RPMI7951 (cell line): ENCODE measurements at places on chromosomes 1 and 21.

DNA sequence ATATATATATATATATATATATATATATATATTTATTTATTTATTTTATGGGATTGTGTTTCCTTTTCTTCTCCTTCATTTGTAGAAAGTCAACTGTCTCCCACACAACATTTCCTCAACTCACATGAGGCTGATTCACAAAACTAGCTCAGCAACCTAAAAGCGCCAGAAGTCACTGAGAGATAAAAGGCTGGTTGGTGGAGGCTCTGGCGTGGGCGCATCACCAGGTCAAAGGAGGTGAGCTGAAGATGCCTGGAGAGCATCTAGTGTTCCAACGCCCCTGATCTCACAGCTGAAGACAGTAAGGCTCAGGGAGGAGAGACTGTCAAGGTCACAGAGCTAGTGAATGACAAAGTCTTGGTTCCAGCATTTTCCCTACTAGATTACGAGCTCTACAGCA lies 78.0 kb downstream of the HLCS start:
- no peak for DNase-seq

- no peak for DNase-seq
These were observed 55.5 kb upstream of the GALNT2 start for GRCh38 chr1:230011333-230012092.

DNA sequence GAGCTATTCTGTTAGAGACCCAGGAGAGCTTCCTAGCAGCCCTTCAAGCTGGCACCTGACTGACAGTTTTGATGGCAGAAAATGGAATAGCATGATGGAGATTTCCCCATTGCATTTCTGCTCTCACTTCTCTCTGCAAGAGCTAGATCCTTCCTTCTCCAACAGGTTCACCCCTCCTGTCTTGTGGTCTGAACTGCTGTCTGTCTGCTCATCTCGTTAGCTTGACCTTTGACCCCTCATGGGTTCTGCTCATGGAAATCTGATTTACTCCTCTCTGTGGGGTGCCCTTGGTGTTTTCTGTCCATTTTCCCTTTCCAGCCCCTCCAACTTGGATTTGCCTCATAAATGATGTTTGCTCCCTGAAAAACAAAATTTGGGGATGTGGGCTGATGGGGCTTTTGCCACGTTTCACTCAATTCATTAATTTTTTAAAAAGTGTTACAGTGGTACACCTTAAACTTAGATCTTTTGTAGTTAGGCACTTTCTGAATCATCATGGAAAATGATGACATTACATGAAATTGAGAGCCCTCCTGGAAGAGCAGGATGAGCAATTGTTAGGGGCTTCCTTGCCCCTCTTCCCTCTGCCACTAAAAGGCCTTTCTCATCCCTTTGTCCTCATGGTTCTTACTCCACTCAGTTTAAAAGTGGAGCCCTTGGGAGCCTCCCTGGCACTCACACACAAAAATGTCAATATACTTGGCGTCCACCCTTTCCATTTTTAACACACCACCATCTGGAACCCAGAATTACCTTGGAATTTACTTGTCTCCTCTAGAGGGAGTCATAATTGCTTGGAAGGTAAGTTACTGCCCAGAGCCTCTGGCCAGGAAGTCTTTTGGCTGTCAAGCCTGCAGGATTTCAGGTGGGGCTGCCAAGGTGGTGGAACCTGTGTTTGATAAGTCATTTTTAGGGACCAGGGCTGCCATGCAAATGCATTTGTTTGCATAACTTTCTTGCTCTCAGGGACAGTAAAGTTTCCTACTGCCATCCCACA lies 31.9 kb upstream of the IL19 start:
- DNase-seq: peak; percentile 33

DNA sequence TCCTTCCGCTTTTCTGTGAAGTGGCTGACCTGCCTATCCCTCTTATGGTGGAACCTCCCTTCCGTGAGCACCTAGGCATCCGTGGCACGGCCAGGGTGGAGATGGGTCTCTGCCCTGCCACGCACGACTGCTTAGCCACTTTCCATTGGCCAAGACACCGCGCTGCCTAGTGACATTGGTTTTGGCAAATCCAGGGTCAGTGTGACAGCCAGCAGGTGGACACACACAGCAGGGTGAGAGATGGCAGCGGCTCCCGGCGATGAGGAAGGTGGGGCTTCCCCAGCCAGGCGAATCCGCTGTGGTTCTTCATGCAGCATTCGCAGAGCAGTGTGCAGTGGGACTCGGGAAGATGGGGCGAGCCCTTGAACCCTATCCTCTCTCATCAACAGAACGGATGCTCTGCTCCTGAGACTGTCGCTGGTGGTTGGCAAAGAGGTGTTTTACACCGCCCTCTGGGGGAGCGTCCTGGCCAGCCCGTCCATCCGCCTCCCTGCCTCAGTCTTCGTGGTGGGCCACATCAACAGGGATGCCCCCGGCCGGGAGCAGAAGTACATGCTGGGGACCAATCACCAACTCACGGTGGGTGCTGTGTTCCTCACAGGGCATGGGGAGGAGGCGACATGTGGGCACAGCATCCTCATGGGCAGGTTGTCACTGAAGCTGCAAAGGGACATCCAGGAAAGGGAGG lies 51.8 kb downstream of the DOP1B start:
- no peak for DNase-seq

DNA sequence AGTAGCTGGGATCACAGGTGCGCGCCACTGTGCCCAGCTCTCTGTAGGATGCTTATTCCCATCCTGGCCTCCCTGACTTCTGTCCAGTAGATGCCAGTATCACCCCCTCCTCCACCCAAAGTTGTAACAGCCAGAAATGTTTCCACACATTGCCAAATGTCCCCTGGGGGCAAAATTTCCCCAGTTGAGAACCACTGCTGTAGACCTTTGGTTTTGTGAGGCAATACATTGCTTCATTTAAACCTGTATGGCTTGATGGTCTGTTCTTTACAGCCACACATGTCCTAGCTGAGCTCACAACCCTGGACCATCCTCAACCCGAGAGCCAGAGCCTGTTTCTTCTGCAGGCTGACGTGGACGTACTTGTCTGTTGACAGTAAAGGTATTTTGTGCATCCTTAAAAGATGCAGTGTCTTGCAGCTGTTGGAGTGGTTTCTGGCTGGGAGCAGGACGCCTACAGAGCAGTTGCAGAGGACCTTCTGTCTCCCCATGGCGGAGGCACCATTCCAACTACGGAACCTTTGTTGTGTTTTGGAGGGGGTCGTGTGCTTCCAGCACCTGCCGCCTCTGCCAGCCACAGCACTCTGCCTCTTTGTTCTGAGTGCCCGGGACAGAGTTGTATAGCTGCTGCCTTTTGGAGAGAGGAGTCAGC lies 26.6 kb downstream of the DOP1B start:
- peak; percentile 51 for DNase-seq

GRCh38 chr1:3369446-3370076 lies 84.9 kb upstream of the ARHGEF16 start:
- peak; percentile 89 for DNase-seq

DNA sequence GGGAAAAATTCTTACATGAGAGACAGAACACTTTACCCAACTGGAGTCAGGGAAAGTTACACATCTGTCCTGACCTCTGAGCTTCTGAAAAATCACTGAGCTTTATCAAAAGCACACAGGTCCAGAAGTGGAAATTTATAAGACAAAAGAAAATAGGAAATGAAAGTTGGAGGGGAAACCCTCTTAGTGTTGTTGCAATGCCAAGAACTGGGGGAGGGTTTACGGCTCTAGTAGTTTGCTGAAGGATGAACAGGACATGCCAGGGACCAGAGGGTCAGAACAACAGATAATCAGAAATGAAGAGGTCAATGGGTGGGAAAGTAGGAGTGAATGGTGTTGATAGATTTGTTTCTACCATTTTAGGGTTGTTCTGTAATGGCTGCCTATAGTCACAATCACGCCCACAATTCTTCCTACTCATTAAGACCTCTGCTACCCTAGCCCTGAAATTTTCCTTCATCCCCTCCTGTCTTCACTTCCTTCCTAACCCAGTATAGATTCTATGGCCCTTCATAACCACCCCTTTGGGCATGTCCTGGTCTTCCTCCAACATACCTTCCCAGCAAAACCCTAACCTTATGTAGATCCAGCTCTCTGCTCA lies 30.3 kb upstream of the FMOD start:
- DNase-seq: no peak

- no peak for DNase-seq
These were observed 23.0 kb downstream of the TATDN3 start for GRCh38 chr1:212814537-212815334.

DNA sequence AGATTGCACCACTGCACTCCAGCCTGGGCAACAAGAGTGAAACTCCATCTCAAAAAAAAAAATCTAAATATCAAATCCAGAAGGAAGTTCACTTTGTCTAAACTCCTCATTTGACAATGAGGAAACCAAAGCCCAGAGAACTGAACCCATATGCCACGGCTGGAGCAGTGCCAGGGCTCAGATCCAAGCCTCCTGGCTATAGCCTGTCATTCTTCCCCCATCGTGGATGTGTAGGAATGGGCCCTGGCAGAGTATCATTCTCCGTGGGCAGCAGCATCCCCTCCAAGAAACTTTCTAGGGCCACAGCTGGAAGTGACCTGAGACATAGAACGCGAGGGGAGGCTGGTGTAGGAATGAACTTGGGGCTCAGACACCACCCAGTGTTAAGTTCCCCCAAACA lies 47.2 kb downstream of the CAPN9 start:
- DNase-seq: peak; percentile 46

GRCh38 chr1:206465951-206466350 lies 4.3 kb upstream of the IKBKE start:
- no peak for DNase-seq

GRCh38 chr1:245345191-245345884 lies 190.6 kb downstream of the KIF26B start:
- no peak for DNase-seq

DNA sequence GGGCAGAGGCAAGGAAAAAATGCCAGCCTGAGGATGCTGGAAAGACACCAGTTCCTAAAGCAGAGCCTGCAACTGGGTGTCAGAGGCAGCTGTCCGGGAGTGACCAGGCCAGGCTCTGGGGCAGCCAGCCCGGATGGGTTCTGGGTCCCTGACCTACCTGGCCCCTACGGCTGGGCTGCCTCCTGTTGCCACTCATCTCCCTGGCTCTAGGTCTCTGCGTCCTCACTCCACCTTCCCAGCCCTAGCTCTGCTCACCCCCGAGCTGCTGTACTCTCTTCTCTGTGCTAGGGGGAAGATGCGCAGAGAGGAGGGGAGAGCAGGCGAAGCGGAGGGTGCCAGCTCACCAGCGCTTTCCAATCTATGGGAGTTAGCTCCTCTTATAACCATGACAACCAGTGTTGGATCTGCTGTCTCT lies 9.0 kb downstream of the ARHGEF2 start:
- DNase-seq: no peak

DNA sequence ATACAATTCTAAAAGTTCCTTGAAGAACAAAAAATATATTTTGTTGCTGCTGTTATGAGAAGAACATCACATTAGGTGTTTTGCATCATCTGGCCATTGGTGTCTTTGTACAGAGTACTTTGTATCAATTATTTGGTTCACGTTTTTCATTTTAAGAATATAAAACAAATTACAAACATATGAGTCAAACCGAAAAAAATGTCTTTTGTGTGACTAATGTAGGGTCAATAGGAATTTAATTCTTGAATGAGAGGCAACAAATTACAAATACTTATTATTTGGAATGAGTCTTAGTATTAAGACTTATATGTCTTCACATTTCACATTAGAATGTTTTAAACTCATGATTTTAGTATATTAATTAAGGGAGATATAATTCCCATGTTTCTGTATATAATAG lies 54.8 kb downstream of the NR5A2 start:
- DNase-seq: no peak

DNA sequence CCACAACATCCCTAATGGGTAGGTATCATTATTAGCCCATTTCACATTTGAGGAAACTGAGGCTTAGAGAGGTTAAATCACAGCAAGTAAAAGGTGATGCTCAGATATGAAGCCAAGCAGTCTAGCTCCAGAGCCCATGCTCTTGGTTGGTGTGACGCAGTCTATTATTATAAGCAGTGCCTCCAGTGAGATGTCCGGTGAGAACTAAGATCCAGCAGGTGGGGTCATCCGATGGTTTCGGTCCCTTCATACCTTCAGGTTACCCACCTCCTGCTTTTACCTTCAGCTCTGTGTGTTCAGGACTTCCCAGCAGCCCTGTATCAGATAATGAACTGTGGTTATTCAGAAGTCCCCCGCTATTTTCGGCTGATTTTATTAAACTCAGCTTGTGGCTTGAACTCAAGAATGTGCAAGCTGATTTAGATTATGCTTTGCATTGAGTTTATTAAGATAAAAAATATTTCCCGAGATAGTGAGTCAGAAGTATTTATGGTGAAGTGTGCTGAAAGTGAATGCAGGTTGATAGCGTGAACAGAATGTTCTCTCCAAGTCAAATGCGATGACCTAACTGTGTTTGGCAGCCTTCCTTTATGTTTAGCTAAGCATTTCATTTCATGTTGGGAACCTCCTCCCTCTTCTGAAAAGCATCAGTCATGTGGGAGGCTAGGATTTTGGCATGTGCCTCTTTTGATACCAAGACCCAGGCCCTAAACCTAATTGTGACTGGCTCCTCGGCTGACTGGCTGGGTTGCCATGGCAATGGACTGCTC lies 160.9 kb upstream of the UBE2U start:
- peak; percentile 80 for DNase-seq

DNA sequence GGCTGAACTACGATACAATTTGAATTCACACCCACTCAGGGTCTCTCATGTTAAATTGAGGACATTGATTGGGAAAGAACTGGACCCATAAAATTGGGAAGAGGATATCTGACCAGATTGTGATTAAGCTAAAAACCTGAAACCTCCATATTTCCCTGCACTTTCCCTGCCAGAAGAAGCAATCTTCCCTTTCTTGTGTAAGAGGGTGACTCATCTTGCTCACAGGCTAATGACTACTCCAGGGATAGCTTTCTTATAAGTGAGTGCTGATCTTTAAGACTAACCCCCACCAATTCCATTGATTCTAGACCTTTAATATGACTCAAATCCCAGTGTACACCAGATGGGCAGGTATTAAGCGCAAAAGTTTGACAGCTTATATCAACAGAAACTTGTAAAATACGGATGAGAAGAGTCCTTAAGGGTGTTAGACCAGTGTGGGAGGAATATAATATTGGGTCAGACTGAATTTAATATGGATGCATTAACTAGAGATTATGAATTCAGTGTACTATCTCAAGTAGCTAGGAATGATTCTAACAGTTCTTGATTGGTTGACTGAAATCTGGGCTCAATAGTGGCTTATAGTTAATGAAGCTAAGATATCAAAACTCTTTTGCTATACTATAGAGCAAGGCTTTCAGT lies 12.1 kb upstream of the SGIP1 start:
- peak; percentile 77 for DNase-seq

GRCh38 chr1:117235863-117236465 lies 25.2 kb upstream of the VTCN1 start:
- DNase-seq: no peak
